ENCODE measurements at places on chromosomes 5 and 9. TPM values are rescaled to one million over a fixed set of nuclear protein-coding genes. Genes with fewer than 3 reads are reported as not detected.

The STPG3 gene
- not detected for total RNA-seq

The SNAPC3 gene
- 44.9 TPM for total RNA-seq

DNA sequence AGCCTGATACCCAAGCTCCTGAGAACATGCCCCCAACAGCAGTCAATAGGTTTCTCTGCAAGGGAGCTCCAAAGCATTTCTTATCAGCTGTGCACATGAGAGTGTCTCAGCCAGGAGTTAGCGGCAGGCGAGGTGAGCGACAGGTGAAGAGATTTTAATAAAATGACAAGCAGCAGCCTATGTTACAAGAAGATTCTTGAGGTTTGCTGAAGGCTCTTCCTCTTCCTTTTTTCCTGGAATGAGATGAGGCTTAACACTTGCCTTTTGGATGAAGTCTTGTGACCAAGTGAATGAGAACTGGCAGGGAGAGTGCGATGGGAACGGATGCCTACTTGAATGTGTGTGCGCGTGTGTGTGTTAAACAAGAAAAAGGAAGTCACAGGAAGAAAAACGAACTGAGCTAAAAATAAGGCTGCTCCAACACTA lies 76.1 kb downstream of the SHB start:
- DNase-seq: no peak

The AQP7 gene
- 9.2 TPM for total RNA-seq

- no peak for DNase-seq
Measured at GRCh38 chr5:97931829-97932228, 748.8 kb upstream of the RIOK2 start.

The FOXD4L3 gene
- total RNA-seq: not detected
